ENCODE measurements at places on chromosomes 5 and 9.
A peak's percentile ranks its signal among the peaks of the same experiment; 100 is the strongest.

GRCh38 chr9:120742951-120743416 is 28.7 kb upstream of the MEGF9 start:
- peak; percentile 30 for DNase-seq

GRCh38 chr9:90029996-90030395 is 425.2 kb downstream of the GADD45G start:
- DNase-seq = no peak

GRCh38 chr9:36987891-36988290 is 46.2 kb downstream of the PAX5 start:
- no peak for DNase-seq

DNA sequence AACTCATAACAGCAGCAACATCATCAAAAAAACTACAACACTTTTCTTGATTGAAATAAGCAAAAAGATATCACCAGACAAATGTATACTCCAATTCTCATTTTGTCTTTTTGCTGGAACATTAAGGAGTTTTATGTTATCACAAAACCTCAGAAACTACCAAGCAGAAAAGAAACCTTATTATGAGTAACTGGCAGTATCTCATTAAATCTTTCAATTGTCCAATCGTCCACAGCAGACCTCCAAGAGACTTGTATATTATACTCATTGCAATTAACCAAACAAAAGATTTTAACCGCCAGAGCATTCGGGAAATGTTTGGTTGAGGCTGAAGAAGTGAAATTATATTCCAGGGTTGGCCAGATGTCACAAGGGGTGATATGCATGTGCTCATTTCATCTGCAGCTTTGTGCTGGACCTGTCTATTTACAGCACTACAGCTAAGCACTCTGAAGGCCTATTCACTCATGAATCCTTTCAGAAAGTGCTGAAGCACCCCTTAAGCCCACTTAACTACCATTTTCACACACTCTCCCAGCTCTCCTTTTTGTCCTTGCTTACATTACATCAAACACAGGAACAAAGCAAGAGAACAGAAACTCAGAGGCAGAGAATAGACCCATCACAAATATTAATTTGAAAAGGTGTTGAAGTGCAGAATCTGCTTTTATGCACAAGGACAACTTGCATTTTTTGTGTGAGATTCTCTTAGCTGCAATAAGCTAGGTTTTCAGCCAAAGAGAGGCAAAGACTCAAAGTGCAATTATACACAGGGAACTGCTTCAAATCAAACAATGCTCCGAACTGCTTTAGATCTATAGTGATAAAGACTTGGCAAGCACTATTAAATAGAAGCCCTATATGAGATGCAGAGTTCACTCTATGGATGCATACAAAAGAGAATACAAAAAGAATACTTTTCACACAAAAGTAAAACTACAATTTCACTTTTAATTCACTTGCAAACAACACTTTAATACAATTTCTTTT is 150.4 kb upstream of the POU5F2 start:
- no peak for DNase-seq

GRCh38 chr5:111425205-111425604 is 87.1 kb downstream of the STARD4 start:
- no peak for DNase-seq
